ENCODE measurements at places on chromosomes 6 and 20. TPM values are rescaled to one million over a fixed set of nuclear protein-coding genes. Genes with fewer than 3 reads are reported as not detected.

NR2E1 gene
- polyA plus RNA-seq, result not detected

SNHG17 gene
- 22.8 TPM for polyA plus RNA-seq

HINT3 gene
- 15.8 TPM for polyA plus RNA-seq

HLA-DQA1 gene
- polyA plus RNA-seq, result 44.8 TPM

RBPJL gene
- polyA plus RNA-seq, result not detected

EYA4 gene
- 0.08 TPM for polyA plus RNA-seq

TNFRSF6B gene
- not detected for polyA plus RNA-seq

DPPA5 gene
- polyA plus RNA-seq, result 0.68 TPM

TRAPPC3L gene
- polyA plus RNA-seq, result 0.20 TPM

NMBR gene
- not detected for polyA plus RNA-seq

RAB44 gene
- polyA plus RNA-seq, result 0.12 TPM

TGM3 gene
- polyA plus RNA-seq, result 0.20 TPM

GRM1 gene
- 0.03 TPM for polyA plus RNA-seq

All from ovary (tissue), 10 donors.